Lung (tissue), 17 donors: ENCODE measurements at places on chromosomes 3 and 15. TPM values are rescaled to one million over a fixed set of nuclear protein-coding genes. Genes with fewer than 3 reads are reported as not detected.

The TGM5 gene
- 0.15 TPM for total RNA-seq

The GHSR gene
- not detected for total RNA-seq

The TRMT10C gene
- 16.1 TPM for total RNA-seq

The CD276 gene
- total RNA-seq, result 39.5 TPM

DNA sequence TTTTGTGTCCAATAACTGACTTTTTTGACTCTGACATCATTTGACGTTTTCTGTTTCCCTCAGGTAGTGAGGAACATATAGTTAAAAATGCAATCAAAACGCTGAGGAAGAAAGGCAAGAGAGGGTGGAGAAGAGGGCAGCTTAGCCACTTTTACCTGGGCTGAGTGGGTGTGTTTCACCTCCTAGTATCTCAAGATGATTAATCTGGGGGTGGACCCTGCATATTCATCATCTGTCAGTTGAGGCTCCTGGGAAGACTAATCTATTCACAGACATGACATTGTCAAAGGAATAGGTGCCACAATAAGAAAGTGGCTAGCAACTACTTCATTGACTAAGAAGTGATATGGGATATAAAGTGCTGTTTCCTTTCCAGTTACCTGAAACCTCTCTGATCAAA lies 331.5 kb upstream of the RARB start:
- no peak for DNase-seq

GRCh38 chr3:48219543-48219942 lies 3.8 kb upstream of the CAMP start:
- DNase-seq, result no peak

- no peak for DNase-seq
Observed at GRCh38 chr3:196708467-196708866, 3.6 kb downstream of the CEP19 start.

DNA sequence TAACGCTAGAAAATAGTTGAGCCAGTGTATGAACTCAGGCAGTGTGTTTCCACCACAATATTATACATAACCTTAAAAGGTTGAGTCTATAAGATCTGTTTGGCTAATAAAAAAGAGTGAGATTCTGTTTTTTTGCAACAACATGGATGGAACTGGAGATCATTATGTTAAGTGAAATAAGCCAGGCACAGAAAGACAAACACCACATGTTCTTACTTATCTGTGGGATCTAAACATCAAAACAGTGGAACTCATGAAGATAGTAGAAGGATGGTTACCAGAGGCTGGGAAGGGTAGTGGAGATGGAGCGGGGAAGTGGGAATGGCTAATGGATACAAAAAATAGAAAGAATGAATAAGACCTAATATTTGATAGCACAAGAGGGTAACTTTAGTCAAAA lies 150.7 kb downstream of the GABRG3 start:
- no peak for DNase-seq

DNA sequence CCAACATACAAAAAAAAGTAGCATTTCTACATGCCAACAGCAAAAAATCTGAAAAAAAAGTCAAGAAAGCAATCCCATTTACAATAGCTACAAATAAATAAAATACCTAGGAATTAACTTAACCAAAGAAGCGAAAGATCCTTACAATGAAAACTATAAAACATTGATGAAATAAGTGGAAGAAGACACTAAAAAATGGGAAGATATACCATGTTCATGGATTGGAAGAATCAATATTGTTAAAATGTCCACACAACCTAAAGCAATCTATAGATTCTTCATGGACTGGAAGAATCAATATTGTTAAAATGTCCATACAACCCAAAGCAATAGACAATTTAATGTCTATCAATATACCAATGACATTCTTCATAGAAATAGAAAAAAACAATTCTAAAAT lies 21.0 kb downstream of the PEAK1 start:
- no peak for DNase-seq

- no peak for DNase-seq
Observed at GRCh38 chr3:157317895-157318294, 118.8 kb upstream of the PTX3 start.

DNA sequence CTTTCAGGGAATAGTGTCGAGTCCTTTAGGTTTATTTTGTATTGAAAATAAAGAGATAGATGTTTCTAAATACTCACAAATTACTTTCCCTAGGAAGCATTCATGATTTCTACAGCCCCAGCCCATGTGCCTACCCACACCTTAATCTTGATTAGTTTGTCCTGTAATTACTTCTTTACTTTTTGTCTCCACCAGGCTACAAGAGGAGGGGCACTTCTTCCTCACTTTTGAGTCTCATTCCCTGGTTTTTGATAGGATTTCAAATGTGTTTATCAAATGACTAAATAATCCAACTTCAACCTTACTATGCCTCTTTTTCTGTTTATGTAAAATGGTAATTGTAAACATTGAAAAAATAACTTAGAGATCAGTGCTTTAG lies 1.8 kb downstream of the PXK start:
- no peak for DNase-seq

GRCh38 chr3:94996743-94997142 lies 933.9 kb downstream of the NSUN3 start:
- DNase-seq, result no peak
